ENCODE measurements at places on chromosomes 2 and 18. TPM values are rescaled to one million over a fixed set of nuclear protein-coding genes. Genes with fewer than 3 reads are reported as not detected.
A peak's percentile ranks its signal among the peaks of the same experiment; 100 is the strongest.

Gene IL37
- not detected for polyA plus RNA-seq

GRCh38 chr18:46406539-46406932 is 250.5 kb downstream of the LOXHD1 start:
- no peak for DNase-seq

DNA sequence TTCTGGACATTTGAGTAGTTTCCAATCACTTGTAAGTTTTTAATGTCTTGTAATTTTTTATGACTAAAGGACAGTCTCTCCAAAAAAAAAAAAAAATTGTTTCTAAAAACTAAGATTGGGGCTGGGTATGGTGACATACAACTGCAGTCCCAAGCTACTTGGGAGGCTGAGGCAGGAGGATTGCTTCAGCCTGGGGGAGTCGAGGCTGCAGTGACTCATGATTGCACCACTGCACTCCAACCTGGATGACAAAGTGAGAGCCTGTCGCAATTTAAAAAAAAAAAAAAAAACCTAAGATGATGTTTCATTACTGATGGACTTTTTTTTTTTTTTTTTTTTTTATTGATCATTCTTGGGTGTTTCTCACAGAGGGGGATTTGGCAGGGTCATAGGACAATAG is 34.4 kb upstream of the PKDCC start:
- DNase-seq = no peak

Gene SERPINB10
- 0.27 TPM for polyA plus RNA-seq

GRCh38 chr2:6186332-6187151 is 494.4 kb downstream of the SOX11 start:
- no peak for DNase-seq

DNA sequence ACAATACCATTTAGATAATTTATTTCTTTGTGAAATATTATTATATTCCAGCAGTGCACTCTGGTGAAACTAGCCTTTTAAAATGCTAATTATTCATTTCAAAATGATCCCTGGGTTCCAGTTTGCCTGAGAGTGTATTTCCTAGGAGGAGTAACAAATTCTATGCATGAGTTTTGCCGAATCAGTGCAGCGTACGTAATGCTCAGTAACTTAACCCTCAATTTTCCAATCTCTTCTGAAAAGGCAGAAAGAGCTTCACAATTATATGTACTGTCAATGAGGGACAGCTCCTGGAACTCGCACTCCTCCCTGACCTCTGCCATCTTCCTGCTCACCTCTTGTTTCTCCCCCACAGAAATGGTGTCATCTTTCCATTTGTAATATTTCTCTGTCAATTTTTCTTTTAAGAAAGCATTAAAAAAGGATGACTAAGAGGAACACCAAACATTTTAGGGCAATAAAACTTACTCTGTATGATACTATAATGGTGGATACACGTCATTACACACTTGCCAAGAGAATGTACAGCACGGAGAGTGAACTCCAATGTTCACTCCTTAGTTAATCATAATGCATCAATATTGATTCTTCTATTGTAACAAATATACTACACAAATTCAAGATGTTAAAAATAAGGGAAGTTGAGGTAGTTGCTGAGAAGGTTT is 25.7 kb upstream of the XIRP2 start:
- no peak for DNase-seq

Gene SLC14A1
- polyA plus RNA-seq = 0.95 TPM

DNA sequence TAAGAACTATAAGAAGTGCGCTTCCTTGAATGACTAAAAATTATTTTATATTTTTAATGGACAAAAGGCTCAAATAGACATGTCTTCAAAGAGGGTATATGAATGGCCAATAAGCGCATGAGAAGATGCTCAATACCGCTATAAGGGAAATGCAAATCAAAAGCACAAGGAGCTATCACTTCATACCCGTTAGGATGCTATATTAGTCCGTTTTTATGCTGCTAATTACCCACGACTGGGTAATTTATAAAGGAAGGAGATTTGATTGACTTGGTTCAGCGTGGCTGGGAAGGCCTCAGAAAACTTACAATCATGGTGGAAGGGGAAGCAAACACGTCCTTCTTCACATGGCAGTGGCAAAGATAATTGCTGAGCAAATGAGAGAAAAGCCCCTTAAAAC is 20.5 kb upstream of the PPP4R1 start:
- DNase-seq = no peak

DNA sequence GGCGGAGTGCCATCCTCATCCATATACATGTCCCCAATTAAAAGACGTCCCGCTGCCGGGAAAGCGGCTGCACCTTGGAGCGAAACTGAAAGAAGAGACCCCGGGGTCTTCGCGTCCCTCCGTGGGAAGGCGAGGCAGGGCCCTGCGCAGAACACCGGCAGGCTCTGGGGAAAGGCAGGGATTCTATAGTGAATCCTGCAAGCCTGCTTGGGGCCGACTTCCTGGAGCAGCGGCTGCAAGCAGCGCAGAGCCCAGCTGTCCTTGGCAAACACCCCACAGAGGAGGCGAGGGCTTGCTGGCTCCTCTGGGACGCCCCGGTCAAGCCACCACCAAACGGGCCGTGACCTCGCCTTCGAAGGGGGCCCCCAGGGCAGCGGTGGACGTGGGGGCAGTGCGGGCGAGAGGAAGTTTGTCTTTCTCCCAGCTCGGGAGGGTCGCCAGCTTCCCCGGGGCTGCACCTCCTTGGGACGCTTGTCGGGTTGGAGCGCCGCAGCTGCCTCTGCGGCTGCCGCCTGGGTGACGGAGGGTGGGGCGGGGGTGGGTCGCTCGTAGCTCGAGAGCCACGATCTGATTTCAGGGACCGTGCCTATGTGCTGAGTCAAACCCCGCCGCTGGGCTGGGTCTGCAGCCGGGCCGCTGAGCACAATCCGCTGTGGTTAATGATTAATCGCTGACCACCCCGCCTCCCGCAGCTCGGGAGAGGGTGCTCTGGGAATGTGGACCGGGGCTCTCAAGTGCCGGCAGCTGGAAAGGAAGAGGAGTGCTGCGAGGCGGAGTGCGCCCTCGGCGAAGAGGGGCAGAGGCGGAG is 486 bp upstream of the GPR39 start:
- no peak for DNase-seq

DNA sequence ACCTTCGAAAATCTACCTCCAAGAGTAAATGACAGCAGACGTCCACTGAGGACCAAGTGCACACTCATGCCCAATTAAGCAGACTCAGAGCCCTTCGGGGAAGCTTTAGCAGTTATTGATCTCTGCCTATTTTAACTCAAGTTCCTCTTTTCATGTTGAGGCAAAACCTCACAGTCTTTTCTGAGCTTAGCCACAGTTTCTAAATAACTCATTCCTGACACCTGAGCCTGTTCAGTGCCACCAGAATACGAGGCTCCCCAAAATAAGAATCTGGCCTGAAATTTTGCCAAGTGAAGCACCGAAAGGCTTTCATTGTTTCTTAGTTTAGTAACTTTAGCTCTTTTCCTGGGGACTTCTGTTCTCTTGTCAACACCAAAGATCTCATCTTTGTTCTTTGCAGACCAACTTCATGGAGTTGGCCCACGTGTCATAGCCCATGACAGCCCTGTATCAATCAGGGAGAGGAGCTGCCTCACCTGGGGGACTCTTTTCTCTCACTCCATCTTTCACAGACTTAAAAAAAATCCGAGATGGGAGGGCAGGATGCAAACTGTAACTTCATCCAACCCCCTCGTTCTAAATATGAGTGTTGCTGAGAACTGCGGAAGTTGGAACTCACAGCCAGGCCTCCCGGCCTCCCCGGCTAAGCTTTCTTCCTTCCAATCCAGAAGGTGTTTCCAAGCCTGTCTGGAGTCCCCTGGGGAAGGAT is 22.2 kb downstream of the INPP5D start:
- DNase-seq = no peak

DNA sequence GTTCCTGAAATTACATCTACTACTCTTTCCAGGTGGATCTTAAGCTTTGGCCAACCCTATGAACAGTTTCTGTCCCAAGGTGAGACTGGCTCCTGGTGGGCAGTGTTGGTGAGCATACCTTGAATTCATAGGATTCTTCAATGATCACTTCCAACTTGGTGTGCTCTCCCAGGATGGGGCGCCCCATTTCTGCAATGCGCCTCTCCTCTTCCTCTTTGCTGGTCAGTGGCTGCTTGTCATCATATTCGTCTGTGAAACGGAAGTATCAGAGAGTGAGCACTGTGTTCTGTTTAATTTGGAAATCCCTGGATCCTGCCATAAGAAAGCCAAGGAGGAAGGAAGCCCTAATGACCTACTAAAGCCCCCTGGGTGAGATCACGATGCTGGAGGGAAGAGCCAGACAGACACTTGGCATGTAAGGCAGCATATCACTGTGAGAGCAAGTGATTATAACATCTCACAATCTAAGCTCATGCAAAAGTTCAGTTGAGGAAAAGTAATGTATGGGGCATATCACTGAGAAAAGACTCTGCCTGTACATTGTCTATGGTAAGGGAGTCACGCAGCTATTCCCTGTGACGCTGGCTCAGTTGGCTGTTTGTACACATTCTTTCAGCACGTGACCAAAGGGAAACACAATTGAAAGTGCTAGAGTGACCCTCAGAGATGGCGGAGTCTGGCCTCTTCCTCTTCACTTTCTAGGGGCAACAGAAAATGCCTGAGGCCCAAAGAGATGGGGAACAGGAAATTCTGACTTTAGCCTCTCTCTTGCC is 287.0 kb downstream of the SLC8A1 start:
- peak; percentile 38 for DNase-seq

Gene POTEJ
- polyA plus RNA-seq = 0.06 TPM

GRCh38 chr2:187654535-187654934 is 100.3 kb upstream of the TFPI start:
- DNase-seq = no peak

DNA sequence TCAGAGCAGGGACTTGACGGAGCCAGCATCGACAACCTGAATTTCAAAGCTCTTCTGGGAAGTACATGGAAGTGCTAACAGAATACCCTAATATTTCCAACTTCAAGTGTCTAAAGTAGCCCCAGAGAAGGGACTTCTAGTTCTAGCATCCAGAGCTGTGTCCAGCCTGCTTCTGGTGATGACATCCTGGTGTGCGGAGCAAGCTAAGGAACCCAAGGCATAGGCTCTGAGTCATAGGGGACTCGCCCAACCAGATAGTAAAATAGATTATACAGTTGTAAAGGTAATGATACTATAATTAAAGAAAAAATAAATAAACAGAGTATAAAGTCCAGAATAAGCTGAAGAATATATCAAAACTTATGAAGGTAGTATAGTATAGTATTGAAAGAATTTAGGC is 108.1 kb upstream of the SERPINE2 start:
- DNase-seq = no peak

- no peak for DNase-seq
Observed at GRCh38 chr2:123051136-123051535, 974.0 kb upstream of the CNTNAP5 start.

- DNase-seq = no peak
Observed at GRCh38 chr2:203741566-203741965, 35.1 kb downstream of the CD28 start.

DNA sequence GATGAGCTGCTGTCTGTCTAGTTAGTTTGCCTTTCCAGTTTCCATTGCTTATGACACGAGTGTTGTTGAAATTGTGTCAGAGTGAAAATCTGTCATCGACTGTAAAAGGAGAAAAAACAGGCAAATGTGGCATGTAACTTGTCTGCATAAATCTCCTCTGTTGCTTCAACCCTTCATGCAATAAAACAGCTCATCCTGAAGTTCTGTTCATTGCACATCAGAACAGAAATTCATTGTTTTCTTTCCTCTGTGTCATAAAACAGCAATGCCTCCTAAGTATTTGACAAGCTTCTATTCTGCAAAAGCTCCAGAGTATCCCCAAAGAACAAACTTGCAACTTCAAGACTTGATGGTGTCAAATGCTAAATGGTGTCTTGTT is 432.1 kb downstream of the MEIS1 start:
- DNase-seq = no peak
